Lower lobe of right lung (tissue), 2 donors: ENCODE measurements at places on chromosomes 11 and 22.

GRCh38 chr11:129945373-129945772 lies 50.0 kb upstream of the NFRKB start:
- DNase-seq = no peak

DNA sequence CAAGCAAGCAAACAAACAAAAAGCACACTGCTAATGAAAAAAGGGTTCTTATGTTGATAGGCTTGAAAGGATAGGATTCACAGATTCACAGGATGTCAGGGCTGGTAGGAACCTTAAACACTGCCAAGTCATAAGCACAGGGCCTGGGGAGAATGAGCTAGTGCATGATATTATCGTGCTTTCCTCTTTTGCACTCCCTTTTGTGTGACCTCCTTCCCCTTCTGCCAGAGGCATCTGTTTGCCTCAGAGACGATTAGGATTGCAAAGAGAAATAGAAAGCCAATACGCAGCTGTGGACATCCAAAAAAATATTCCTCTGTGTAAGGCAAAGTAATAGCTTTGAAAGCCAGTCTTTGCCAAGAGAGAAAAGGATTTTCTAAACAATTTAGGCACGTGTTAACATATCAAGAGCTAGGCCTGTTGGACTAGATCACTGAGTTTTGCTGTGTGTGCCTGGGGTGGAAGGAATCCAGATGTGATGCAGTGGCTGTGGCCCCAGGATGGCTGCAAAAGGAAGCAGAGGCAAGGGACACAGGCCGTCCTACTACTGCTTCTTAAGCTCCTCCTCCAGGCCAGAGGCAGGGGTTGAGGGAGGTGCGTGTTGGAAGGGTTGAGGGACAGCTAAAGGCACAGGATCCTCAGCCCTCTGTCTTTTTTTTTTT lies 30.6 kb downstream of the MCHR1 start:
- DNase-seq = no peak

DNA sequence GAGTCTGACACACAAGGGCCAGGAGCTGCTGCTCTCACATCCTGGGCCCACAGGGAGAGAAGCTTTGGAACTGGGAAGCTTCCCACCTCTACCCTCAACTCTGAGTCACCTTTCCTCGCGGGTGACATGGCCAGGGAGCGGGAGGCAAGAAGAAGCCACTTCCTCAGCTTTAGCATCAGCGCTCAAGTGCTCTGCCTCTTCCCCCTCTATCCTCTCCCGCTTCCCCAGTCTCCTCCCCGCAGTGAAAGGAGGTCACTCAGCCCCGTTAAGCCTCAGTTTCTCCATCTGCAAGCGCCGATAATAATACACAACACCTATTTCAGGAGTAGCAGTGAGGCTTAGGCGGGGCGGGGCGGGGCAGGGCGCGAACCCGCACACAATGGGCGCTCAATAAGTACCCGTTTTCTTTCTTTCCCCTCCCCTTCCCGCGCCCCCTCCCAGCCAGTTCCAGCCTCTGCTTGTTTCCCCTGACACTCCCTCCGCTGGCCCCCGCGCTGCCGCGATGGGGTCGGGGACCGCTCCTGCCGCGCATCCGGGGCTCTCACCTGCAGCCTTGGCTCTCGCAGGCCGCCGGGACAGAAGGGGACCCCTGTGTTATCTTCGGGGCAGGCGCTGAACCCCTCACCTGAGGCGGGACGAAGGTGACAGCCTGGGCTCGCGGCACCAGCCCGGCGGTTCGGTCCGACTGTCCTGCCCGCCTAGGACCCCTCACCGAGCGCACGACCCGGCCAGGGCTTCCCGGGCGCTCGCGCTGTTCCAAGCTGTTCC lies 892 bp downstream of the GDPD5 start:
- DNase-seq = no peak

DNA sequence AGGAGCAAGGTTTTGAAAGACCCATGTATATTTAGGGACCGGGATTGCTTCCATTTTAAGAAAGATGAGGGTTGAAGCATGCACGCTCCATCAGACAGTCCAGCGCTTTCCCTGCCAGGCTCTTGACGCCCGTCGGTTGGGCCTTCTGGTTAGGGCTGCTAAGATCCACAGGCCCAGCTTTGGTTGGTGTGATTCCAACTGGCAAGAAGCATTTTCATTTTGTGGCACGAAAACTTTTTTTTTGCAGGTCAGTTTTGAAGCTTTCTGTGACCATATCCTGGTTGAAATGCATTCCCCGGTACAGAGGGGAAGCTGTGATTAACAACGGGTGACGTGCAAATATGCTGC lies 34.3 kb upstream of the MPPED1 start:
- peak; percentile 10 for DNase-seq

GRCh38 chr11:37503411-37504059 lies 905.5 kb upstream of the RAG2 start:
- no peak for DNase-seq

DNA sequence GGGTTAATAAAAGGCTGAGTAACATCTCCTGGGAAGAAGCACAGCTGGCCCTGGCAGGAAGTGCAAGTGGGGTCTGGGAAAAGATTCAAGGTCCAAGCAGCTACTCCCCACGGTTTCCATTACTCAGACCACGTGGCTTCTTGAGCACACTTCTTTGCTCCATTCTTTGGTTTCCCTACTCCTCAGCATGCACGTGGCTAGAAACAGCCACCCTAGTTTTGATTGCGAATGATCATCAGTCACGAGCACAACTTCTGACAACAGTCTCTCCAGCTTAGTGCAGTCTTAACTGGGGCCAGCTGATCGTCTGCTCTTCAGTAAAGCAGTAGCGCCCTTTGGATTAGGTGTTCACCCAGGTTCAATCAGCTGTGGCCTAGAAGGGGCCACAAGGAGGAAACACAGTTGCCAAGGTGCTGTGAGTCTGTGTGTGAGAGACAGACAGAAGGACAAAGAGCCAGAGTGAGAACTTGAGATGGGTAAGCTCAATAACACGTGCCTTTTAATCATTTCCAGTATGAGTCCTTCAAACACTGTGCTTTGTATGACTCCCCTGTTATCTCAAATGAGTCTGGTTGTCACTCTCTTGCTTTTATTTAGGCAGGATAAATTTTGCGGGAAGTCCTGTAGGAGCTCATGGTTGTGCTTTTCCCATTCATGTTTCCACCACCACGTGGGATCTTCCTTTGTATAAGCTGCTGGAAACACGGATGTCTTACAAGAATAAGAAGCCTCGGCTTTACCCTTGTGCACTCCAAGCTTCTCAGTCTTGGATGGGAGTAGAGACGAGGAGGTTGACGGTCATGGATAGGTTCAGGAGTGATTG lies 901 bp upstream of the PARVA start:
- DNase-seq = no peak
